ENCODE measurements at places on chromosomes 3 and 15. TPM values are rescaled to one million over a fixed set of nuclear protein-coding genes. Genes with fewer than 3 reads are reported as not detected.

CCK gene
- not detected for total RNA-seq

DNA sequence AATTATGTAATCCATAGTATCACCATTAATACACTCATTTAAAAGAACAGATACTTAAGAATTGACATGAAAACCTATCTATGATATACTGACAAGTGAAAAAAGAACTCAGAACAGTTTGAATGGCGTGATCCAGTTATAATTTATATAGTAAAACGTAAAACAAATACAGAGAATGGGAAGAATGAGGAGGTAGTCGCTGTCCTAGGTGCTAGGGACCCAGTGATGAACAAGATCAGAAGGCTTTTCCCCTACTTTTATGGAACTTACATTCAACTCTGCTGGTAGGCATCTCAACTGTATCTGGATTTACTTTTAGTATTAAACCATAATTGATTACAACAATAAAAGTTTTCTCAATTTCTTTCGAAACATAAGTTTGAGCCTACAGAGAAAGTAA is 31.8 kb downstream of the GSK3B start:
- no peak for DNase-seq

CIP2A gene
- 18.2 TPM for total RNA-seq

RETNLB gene
- total RNA-seq: not detected

GRCh38 chr15:71815301-71815700 is 4.9 kb downstream of the NR2E3 start:
- DNase-seq: no peak

ZBTB47 gene
- total RNA-seq: 1.5 TPM

DZIP1L gene
- total RNA-seq: 2.5 TPM

GRCh38 chr3:37145611-37146010 is 28.8 kb downstream of the LRRFIP2 start:
- DNase-seq: no peak

DNA sequence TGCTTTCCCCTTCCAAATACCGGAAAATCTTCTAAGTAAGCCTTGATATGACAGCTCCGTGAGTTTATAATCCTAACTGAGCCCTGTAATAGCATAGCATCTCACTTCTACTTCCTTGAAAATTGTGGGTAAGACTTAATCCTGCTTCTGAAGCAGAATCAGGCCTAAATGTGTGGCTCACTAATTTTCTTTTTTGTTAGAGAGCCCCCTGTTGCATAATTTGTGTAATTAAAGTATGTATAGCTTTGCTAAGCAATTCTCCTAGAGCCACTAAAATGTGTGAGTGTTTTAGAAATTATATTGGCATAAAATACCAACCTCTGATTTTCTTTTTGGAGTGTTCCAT is 304.4 kb downstream of the FGF12 start:
- DNase-seq: no peak

- DNase-seq: no peak
Observed at GRCh38 chr15:55743729-55744655, 1.0 kb upstream of the PRTG start.

GRCh38 chr15:71489570-71489969 is 320.8 kb upstream of the NR2E3 start:
- DNase-seq: no peak

GRCh38 chr3:168070919-168071318 is 24.8 kb downstream of the GOLIM4 start:
- no peak for DNase-seq

EIF5A2 gene
- total RNA-seq: 9.0 TPM

- DNase-seq: no peak
Observed at GRCh38 chr3:123534264-123534663, 50.6 kb downstream of the HACD2 start.

AGBL1 gene
- 0.02 TPM for total RNA-seq

GRCh38 chr3:194061421-194062030 is 74.4 kb upstream of the HES1 start:
- DNase-seq: no peak

- DNase-seq: no peak
Observed at GRCh38 chr15:36826948-36827347, 247.5 kb downstream of the CDIN1 start.

TCAIM gene
- 33.0 TPM for total RNA-seq

GRCh38 chr3:47847260-47847659 is 44.3 kb downstream of the DHX30 start:
- DNase-seq: no peak

- DNase-seq: no peak
Observed at GRCh38 chr3:13703071-13703470, 154.1 kb downstream of the FBLN2 start.

DNA sequence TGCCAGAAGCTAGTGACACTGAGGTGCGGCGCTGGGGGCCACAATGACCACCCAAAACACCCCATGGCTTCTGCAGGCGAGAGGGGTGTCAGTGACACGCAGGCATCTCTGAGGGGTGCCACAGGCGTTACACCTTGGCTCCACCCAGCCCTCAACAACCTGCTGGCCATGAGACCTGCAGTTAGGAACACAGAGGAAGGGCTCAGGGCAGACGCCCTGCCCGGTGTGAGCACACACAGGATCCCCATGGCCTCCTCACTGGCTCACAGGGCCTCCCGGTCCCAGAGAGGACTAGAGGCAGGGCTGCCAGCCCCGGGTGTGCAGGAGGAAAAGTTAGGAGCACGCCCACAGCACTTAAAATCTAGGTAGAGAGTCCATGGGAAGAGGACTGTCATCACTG is 35.1 kb downstream of the CYFIP1 start:
- DNase-seq: no peak

ITGB5 gene
- total RNA-seq: 124 TPM

DNA sequence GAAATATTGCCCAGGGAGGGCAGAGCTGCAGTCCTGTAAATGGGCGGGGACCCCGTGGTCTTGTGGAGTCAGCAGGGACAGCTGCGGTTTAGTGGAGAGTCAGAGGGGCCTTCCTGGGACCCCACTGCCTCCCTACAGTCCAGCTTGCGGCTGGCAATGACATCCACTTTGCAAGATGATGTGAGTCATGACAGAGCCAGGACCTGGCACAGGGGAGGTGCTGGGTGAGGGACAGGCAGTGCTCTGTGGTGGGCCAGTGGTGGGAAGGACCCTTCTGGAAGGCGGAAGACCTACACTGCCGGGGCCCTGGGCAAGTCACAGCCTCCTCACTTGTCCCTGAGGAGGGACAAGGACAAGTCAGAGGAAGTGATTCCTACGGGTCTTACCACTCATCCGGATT is 17.8 kb downstream of the APBA2 start:
- no peak for DNase-seq

GRCh38 chr3:154151969-154152368 is 30.8 kb downstream of the ARHGEF26 start:
- DNase-seq: no peak

GRCh38 chr3:45034612-45035252 is 8.6 kb downstream of the CLEC3B start:
- no peak for DNase-seq

DNA sequence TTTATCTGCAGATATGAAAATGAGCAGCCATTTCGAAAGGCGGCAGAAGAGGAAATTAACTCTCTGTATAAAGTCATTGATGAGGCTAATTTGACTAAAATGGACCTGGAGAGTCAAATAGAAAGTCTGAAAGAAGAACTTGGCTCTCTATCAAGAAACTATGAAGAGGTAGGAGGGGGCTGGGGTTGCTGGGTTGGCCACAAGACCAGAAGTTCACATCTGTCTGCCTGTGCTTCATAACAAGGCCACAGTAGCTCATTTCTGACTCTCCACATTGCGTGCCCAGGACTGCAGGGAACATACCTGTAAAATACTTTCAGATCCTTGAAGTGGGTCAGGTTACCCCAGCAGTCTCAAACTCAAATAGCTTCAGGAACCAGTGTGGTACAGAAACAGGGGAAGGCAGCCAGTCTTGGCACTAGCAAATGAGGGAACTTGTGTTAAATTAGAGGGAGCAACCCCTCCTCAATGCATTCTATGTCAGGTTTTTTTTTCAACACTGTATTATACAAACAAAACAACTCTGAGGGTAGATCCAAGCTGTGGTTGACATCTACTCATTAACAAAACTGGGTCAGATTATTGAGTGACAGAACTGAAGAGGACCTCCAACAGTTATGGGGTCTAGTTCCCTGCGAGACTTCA is 48.7 kb downstream of the BFSP2 start:
- no peak for DNase-seq

All from NCI-H460 (cell line).